ENCODE measurements at places on chromosomes 2 and 18.

GRCh38 chr2:12274591-12274990, 442.1 kb upstream of the TRIB2 start:
- no peak for DNase-seq

GRCh38 chr2:230939066-230939591, 14.1 kb upstream of the GPR55 start:
- DNase-seq = no peak

DNA sequence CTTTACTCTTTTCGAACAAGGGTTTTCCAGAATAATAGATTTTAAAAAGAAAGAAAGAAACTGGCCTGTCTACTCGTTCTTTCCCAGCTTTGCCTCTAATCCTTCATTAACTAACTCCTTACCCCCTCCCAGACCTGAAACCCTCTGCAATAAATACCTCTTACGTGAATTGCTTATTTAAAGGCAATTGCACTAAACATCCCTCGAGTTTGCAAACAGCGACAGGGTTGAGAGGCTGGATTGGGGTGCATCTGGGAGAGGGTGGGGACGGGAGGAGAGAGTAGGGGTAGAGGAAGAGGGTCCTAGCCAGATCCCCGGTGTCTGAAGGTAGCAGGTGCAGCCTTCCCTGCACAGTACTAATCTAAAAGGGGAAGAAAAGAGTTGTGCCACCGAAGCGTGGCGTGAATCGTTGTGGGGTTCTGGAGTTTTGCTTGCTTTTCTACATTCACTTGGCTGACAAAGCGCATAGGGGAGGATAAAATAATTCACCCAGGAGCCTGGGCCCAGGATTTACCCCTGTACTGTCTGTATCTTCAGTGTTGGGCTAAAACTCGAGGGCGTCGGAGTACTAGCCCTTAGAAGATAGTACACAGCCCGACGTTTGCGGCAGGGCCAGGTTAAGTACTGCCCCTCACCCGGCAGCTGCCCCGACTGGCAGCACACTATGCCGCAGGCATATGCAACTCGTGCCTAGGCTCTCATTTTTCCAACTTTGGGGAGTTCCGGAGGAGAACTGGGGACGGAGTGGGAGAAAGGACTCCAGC, 1.9 kb upstream of the NEUROD1 start:
- DNase-seq = no peak

GRCh38 chr2:151845884-151846283, 17.7 kb upstream of the ARL5A start:
- DNase-seq = no peak

- no peak for DNase-seq
These were observed 221.9 kb upstream of the RBBP8 start for GRCh38 chr18:22711192-22711685.

- no peak for DNase-seq
These were observed 34.5 kb downstream of the RAB31 start for GRCh38 chr18:9742524-9743131.

- DNase-seq = no peak
These were observed 80.4 kb upstream of the RND3 start for GRCh38 chr2:150567771-150568301.

- DNase-seq = no peak
These were observed 152.1 kb downstream of the NEDD4L start for GRCh38 chr18:58196164-58196563.

GRCh38 chr18:8752329-8752728, 47.0 kb downstream of the MTCL1 start:
- no peak for DNase-seq

DNA sequence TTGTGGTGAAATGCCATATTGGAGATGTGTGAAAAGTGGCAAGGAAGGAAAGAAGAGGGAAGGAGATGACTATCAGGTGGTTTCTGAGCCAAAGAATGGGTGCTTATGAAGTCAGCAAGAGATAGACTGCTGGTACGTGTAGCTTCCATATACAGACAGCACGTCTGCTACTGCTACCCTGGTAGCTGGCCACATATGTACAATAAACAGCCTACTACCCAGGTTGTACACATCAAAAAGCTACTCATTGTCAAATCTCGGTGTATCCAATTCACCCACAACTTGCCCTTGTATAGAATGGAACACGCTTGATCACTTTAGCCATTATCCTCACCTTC, 761.8 kb downstream of the LRRTM4 start:
- no peak for DNase-seq

- DNase-seq = no peak
These were observed 72.7 kb upstream of the MBOAT2 start for GRCh38 chr2:9076210-9076609.

- no peak for DNase-seq
These were observed 224.7 kb downstream of the SLC8A1 start for GRCh38 chr2:40227210-40227609.

DNA sequence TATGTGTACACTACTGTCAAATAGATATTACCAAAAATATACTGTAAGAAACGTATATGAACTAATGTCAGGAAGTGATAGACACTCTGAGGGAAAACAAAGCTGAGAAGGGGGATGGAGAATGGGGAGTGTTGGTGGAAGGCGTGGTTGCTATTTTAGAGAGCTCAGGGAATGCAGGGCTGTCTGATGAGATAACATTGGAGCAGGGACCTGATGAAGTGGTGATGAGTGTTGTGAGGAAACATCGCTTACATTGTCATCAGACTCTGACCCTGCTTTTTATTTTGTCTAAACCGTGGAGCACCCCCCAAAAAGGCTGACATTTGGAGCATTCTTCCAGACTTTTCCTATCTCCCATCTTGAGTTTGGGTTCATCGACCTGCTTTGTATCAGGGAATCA, 194.7 kb downstream of the LTBP1 start:
- DNase-seq = no peak

DNA sequence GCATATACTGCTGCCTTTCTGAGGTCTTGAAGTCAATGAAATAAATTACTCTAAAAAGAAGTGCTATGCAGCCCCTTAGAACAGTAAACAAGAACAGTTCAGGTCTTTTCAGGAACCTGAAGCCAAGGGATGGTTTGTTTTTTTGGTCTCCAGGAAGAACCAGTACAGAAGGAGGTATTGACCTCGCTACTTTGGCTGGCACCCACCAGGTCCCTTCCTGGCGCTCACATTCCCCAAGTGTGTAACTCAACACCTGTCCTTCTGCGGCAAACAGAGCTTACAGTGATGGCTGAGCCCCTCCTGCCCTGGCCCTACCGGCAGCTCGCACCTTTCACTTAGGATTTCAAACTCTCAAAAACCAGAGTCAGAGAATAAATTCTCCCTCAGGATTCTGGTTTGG, 51.9 kb downstream of the SETBP1 start:
- DNase-seq = no peak

DNA sequence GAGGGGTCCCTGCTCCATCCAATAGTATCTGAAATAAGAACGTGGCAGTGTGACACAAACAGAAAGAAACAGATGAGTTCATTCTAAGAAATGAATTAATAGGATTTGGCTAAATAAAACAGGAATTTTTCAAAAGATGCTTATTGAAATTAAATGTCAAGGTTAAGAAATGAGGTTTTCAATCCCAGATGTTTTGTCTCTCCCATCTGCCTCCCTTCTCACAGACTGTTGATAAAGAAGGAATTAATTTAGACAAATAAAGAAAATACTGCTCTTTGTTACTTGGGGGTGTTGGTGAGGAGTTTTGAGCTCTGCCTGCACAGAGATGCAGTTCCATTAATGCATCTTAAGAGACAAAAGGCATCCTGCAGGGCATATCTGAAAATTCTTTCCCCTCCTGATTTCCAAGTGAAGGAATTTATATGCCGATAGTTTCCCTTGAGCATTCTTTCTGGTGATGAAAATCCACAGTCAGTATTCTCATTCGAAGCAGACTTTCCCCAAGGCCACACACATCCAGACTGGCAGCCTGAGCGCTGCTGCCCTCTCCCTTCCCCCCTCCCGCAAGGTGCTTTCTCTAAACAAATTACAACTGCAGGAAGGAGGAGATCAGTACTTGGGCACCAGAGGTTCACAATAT, 385.4 kb upstream of the RND3 start:
- no peak for DNase-seq

GRCh38 chr18:3107740-3108151, 94.8 kb upstream of the LPIN2 start:
- DNase-seq = no peak

DNA sequence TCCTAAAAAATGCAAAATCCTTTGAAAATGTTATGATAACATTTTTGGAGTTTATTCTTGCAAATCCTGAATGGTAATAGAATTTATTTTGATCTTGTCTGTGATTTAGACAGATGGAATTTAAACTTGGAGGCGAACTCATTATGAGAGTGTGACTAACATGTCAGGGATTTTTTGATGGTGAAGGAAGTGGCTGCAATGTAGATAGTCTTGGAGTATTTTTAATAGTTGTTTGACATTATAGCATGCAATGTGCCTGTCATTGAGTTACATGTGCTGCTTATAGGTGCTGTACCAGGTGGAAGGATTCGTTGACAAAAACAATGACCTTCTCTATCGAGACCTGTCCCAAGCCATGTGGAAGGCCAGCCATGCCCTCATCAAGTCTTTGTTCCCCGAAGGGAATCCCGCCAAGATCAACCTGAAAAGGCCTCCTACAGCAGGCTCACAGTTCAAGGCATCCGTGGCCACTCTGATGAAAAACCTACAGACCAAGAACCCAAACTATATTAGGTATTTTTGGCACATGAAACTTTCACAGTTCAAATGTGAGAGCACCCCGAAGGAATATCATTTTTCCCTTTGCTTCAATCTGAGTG, 141.8 kb downstream of the MYO1B start:
- no peak for DNase-seq

GRCh38 chr2:144097440-144098225, 422.3 kb downstream of the ZEB2 start:
- DNase-seq = no peak

DNA sequence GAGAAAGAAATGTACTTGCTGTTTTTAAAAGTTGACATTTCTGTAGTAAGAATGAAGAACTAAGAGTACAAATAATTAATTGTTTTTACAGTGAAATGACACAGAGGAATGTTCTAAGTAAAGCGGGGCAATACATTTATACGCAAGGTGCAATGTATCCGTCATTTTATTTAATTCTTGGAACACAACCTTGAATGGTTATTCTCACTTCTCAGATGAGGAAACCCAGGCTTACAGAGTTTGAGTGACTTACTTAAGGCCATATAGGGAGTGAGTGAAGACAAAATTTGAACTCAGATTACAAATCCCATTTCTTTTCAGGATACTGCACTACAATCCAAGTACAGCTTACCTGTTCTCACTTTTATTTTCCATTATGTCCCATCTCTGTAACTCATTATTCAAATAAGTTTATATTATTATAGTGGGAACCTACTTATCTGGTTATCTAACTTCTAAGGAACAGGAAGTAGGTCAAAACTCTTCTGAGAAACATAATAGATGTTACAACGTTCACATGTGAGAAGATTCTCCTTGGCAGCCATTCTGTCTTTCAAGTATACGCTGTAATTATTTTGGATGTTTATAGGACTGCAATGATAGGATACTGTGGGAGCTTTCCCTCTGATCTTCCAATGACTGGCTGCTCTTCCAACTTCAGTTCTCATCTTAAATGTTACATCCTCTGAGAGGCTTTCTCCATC, 12.3 kb upstream of the STK17B start:
- DNase-seq = no peak

DNA sequence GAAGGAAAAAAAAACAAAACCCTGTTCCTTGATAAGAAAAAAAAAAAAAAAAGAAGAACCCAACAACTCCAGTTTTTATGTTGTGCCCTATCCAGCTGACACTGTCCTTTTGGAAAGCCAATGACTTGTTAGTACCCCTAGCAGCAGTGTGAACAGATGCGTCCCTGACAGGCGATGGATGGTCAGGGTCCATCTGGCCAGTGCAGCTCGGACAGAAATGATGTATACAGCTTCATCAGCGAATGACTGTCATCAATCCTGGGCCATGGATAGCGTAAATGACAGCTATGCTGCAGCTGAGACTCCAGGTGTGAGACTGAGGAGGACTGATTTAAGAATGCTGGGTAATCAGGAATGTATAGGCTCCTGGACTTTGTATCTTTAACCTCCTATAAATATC, 318.8 kb upstream of the FIGN start:
- DNase-seq = no peak

- DNase-seq = no peak
These were observed 212.0 kb downstream of the MCFD2 start for GRCh38 chr2:46703588-46703987.

- no peak for DNase-seq
These were observed 97.8 kb downstream of the B3GNT2 start for GRCh38 chr2:62293490-62294271.

- no peak for DNase-seq
These were observed 55.1 kb upstream of the TTC27 start for GRCh38 chr2:32572737-32573136.

GRCh38 chr2:196591004-196591403, 48.5 kb upstream of the CCDC150 start:
- no peak for DNase-seq

DNA sequence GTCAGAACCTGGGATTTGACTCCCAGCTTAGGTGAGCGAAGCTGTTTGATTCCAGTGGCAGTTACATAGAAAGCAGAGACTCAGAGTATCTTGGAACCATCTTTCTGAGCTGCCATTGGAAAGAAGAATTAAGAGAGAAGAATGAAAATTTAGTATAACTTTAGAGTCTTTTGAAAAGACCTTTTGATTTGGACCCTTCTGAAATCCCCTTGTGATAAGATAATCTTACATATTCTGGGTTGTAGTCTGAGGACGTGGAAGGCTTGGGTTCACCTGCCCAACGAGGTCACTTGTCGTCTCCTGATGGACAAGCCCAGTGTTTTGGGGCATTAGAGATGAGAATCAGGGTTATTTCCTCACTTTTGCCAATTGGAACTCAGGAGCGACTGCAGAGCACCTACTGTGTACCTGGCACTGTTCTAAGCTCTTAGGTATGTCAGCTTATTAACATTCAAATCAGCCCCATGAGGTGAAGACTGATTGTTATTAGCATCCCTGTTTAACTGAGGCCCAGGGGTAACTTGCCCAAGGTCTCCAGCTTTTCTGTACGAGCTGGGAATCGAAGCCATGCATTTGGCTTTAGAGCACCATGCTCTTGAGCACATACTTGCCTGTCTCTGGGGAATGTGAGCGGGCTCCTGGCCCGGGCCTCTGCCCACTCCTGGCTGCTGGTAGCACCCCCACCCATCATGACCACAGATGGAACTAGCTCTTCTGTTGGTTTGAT, 2.9 kb downstream of the HK2 start:
- no peak for DNase-seq
